Stimulated activated CD4-positive, alpha-beta T cell treated with anti-CD3 and anti-CD28 coated beads, Interleukin-15, amount 100 ng/mL, for 48 hours (primary cell): ENCODE measurements at places on chromosomes 13 and 19.

GRCh38 chr19:2478278-2478755, 2.4 kb downstream of the GADD45B start:
- DNase-seq: no peak

DNA sequence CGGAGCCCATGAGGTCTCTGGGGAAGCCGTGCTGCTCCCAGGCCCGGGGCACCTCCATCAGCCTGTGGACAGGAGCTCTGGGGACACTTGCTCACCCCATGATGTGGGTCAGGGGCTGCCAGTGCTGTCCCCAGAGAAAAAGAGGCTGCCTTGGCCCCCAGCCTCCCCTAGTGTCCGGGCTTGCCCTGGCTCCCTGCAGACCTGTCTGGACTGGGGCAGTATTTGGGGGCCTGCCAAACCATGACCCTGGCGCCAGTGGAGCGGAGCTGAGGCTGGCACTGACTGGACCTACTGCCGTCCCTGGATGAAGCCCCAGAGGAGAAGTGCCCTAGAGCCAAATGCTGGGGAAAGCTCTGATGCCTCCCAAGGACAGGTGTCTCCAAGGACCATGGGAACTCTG, 30.4 kb downstream of the ELAVL1 start:
- DNase-seq: no peak

DNA sequence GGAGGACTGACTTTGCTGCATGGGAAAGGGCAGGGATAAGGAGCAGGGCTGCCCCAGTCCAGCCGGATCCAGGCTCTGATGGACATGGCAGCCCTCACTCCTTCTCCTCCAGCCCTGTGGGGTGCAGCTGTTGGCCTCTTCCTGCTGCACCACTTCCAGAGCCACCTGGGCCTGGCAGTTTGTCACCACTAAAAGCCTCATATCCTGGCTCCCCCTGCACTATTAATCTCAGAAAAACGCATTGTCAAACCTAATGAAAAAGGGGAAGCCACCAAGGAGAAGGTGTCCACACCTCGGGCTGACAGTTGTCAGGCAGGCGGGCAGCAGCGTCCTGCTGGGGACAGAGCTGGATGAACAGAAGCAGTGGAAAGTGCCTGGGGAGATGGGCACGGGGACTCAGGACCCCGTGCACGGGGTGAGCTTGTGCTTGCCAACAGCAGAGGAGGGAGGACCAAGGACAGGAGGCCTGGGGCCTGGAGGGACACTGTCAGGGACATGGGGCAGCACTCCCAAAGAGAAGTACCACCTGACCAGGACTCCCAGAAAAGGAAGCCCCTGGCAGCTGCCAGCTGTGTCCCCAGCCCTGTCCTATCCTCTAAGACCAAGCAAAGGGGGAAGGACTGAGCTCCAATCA, 151.1 kb upstream of the TSHZ3 start:
- no peak for DNase-seq

GRCh38 chr13:39777527-39778061, 122.1 kb downstream of the COG6 start:
- peak; percentile 55 for DNase-seq

DNA sequence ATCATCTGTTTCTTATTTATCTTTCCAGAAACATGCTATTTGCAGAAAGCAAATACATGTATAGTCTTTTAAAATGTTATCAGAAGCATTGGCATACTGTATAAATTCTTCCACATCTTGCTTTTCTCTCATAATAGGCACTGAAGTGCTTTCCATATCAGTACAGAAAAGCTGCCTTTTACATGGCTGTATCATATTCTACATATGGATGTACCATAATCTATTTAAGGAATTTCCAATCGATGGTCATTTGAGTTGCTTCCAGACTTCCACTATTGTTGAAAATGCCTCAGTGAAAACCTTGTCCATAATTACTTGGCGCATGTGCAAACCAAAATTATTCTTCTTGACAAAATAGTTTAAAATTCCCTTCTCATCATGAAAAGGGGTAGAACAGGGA, 272.5 kb downstream of the LHFPL6 start:
- no peak for DNase-seq

- no peak for DNase-seq
These were observed 53.3 kb upstream of the C13orf46 start for GRCh38 chr13:114027046-114027715.

- DNase-seq: no peak
These were observed 36.9 kb upstream of the USE1 start for GRCh38 chr19:17178291-17178690.

GRCh38 chr13:106143392-106143791, 392.1 kb downstream of the EFNB2 start:
- DNase-seq: no peak

DNA sequence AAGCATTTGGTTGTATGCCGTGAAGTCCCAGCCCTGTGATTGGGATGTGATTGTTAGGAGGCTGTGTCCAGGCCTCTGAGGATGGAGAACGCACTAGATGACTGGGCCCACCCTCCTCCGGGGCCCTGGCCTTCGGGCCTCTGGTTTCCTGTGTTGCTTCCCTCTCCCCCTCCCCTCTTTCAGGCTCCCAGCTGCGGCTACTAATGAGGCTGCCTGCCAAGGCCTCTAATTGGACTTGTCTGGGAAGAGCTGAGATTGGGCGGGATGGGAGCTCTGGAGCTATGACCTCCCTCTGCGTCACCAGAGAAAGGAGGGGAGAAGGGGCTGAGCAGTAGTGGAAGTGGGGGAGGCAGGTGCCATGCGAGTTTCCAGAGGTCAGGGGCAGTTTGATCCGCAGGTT, 9.9 kb downstream of the PTH2 start:
- DNase-seq: no peak

- DNase-seq: no peak
These were observed 237.6 kb downstream of the LACC1 start for GRCh38 chr13:44117351-44117750.

DNA sequence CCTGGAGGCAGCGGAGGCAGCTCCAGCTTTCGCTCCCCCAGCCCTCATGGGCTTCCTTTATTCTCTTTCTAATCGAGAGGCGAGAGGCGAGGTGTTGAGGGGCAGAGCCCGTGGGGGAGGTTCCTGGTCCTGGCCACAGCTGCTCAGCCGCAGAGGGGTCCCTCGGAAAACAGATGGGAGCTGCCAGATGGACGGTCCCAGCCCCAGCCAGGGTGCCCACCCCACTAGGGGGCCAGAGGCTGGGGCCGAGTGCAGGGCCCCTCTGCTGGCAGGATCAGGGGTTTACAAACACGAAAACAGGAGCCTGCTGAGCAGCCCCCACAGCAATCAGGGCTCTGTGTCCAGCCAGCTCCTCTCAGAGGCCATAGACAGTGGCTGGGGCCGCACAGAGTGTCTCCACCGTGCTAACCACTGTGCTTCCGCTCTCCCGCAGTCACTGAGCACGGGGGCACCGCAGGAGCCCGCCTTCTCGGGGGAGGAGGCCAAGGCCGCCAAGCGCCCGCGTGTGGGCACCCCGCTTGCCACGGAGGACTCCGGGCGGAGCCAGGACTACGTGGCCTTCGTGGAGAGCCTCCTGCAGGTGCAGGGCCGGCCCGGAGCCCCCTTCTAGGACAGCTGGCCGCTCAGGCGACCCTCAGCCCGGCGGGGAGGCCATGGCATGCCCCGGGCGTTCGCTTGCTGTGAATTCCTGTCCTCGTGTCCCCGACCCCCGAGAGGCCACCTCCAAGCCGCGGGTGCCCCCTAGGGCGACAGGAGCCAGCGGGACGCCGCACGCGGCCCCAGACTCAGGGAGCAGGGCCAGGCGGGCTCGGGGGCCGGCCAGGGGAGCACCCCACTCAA, 182.2 kb downstream of the KDM4B start:
- DNase-seq: no peak

- DNase-seq: no peak
These were observed 31.7 kb downstream of the CEBPG start for GRCh38 chr19:33405254-33405552.

DNA sequence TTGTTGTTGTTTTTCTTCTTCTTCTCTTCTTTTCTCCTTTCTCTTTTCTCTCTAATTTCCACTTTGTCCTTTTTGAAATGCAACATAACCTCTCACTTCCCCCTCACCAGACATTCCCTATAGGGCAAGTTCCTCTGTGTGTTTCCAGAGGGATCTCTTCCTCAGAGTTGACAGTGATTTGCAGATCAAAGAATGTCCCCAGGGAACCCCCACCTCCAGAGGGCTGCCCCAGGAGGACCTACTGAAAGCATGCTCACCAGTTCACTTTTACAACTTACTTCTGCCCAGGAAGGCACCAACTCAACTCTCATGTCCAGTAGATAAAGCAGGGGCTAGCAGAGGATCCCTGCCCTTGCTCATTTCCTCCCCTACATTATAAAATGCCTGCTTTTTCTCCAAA, 1648.0 kb downstream of the PCDH9 start:
- no peak for DNase-seq

GRCh38 chr19:11016631-11017030, 55.8 kb downstream of the SMARCA4 start:
- no peak for DNase-seq

DNA sequence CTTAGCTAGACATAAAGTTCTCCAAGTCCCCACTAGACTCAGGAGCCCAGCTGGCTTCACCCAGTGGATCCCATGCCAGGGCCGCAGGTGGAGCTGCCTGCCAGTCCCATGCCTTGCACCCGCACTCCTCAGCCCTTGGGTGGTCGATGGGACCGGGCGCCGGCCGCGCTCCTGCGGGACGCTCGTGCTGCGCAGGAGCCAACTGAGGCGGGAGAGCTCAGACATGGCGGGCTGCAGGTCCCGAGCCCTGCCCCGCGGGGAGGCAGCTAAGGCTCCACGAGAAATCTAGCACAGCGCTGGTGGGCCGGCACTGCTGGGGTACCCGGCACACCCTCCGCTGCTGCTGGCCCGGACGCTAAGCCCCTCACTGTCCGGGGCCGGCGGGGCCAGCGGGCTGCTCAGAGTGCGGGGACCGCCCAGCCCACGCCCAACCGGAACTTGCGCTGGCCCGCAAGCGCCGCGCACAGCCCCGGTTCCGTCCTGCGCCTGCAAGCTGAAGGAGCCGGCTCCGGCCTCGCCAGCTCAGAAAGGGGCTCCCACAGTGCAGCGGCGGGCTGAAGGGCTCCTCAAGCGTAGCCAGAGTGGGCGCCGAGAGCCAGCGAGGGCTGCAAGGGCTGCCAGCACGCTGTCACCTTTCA, 5.8 kb downstream of the PARP4 start:
- no peak for DNase-seq

DNA sequence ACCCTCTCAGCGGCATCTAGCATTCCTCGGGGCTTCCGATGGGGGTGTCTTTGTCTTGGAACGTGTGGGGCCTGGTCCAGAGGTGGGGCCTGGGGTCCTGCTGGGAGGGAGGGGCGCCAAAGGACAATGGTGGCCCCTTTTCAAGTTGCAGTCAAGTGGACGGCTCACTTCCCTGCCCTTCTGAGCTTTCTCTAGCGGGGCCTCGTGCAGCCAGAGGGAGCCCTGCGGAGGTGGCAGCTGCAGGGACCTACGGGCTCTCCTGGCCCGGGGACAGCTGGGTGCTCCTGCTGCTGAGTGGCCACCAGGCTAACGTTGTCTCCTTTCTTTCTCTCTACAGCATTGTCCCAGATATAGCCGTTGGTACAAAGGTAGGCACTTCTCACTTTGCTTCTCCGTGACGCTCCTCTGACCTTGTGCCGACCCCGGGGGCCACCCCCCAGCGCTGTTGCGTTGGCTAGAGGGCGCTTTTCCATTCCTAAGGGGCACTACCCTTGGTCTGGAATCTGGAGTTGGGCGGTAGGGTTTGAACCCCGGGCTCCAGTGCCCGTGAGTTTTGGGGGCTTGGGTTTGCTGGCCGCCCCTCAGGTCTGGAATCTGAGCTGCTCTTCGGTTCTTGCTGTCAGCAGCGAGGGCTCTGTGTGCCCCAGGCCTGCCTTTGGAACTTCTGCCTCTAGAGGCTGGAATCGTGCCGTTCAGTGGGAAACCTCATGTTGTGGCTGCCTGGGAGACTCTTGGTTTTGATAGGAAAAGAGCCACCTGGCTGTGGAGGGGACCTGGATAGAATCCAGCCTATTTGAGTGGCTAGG, 2.0 kb downstream of the PTBP1 start:
- DNase-seq: no peak

GRCh38 chr13:109595471-109595870, 190.9 kb downstream of the IRS2 start:
- DNase-seq: no peak

GRCh38 chr13:35389535-35389934, 87.0 kb downstream of the MAB21L1 start:
- DNase-seq: no peak
